ENCODE measurements at places on chromosomes 11 and 22.

DNA sequence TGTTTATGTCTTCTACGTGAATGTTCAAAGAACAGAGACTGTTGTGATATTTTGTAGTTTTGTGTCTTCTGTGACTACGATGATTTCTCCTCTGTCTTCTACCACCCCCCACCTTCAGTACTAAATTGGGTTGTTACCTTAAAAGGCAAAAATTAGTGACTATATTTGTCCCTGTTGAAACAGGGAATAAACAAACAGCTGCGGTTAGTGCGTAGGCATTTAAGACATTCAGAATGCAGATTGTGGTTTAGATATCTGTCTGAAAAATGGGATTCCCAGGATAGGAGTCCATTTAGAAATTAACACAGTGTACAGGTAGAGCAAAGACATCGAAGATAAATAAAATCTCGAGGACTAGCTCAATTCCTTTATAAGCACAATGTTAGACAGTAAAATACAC, 15.6 kb upstream of the ARHGAP42 start:
- no peak for DNase-seq

GRCh38 chr22:40631925-40632324, 4.6 kb downstream of the MRTFA start:
- DNase-seq: no peak

DNA sequence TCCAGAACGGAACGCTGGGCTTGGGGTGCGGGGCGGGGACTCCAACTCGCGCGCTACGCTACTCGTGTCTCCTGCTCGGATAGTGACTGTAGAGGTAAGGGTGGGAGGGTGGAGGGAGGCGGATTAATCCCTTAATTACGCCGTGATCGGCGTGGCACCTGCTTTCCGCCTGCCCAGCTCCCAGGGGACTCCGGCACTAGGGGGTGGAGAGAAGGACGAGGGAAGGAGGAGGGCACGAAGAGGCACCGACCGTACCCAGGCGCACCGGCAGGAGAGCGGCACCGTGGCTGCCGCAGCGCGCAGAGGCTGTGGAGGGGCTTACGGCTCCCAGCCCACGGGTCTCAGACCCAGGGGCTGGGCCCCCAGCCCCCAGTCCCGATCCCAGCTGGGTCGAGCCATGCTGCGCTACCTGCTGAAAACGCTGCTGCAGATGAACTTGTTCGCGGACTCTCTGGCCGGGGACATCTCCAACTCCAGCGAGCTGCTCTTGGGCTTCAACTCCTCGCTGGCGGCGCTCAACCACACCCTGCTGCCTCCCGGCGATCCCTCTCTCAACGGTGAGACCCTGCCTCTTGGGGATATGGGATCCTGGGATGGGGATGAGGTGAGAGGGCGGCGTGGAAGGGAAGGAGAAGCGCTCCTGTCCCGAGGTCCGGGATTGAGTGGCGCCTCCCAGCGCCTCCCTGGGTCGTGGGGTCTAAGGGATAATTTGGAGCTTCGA, at the start of gene ROBO3:
ROBO3 (plus strand) TSS at position 252 of the 721 bp plus-strand sequence; CDS start at position 398, 146 bp downstream.
- DNase-seq: no peak

- no peak for DNase-seq
Observed at GRCh38 chr11:110027627-110028371, 65.4 kb upstream of the ZC3H12C start.

DNA sequence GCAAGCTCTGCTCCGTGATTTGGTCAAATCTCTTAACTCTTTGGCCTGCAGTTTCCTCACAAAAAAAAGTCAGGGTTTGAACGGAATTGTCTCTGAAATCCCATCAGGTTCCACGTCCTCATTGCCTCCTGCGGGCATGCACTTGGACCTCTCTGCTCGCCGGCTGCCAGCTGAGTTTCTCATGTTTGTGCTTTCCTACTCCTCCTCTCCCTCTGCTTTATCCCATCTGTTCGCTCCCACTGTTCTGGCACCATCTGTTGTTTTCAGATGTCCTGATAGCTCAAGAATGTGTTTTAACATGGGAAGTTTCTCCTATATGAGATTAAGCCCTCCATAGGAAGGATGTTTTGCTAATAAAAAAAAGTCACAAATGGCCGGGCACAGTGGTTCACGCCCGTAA, 49.4 kb upstream of the ARHGAP42 start:
- no peak for DNase-seq

- DNase-seq: peak; percentile 47
Observed at GRCh38 chr11:118306556-118306955, 2.0 kb downstream of the CD3E start.

GRCh38 chr11:74226907-74227306, 55.8 kb downstream of the PPME1 start:
- DNase-seq: no peak

DNA sequence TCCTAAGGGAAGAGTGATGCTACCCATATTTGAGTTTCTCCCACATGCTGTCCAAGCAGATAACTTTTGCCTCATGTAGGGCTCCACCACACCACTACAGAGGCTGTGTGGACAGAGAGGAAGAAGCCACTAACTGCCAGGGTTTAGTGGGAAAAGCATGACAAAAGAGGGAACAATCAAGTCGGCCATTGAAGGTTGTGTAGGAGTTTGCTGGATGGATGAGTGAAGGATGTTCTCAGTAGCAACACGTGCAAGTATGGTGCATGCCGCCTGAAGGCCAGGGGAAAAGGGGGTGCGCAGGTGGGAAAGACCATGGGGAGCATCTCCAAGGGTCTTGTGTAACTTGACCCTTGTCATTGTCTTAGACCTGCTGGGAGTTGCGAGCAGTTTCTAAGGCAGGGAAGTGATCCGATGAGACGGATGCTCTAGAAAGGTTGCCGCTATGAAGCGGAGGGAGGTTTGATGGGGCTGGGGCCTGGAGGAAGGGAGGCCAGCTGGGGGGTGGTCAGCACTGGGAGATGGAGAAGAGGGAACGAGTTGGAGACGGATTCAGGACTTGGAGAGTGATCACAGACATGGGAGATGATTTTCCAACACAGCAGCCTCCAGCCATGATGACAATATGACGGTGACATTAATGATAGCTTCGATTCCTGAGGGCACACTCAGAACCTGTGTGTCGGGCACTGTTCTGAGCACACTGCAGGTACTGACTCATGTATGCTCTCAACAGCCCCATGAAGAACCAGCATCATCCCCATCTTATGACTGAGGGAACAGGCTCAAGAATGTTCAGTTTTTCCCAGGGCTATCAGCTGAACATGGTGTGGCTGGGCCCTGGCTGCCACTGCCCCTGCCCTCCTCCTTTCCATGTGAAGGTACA, 53.7 kb downstream of the CD6 start:
- DNase-seq: no peak

GRCh38 chr22:49521787-49522224, 305.9 kb downstream of the BRD1 start:
- no peak for DNase-seq

GRCh38 chr11:44564670-44565210, 723 bp upstream of the CD82 start:
- no peak for DNase-seq

- DNase-seq: no peak
Observed at GRCh38 chr11:102459393-102459792, 6.8 kb upstream of the TMEM123 start.

DNA sequence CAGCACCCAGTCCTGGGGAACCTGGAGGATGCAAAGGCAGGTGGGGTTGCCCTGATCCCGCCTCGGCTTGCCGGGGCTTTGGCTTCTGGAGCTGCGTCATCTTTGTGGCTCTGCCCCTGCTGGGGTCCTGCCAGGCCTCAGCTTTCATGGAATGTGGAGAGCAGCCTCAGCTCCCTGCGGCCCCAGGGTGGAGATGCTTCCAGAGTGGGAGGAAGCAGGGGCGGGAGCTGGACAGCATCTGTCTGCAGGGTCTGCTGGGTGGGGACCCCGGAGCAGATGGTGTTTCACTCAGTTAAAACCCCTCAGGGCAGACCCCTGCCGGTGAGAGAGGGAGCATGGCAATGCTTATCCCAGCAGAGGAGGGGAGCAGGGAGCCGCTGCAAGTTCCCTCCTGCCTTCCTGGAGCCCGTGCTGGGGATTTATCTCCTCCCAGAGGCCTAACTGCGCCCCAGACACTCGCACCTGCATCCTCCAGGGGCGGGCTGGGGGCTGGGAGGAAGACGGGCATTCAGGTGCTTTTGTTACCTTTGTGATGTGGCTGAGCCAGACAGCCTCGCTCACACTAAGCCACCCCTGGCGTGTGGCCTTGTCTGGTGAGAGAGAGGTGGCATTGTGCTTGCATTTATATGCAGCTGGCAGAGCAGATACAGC, 15.7 kb downstream of the GRIK4 start:
- no peak for DNase-seq

- no peak for DNase-seq
Observed at GRCh38 chr11:17840101-17840548, 105.5 kb downstream of the KCNC1 start.

GRCh38 chr22:48760481-48761390, 1066.9 kb downstream of the BRD1 start:
- DNase-seq: no peak

GRCh38 chr11:35106595-35106994, 32.4 kb upstream of the CD44 start:
- DNase-seq: no peak

DNA sequence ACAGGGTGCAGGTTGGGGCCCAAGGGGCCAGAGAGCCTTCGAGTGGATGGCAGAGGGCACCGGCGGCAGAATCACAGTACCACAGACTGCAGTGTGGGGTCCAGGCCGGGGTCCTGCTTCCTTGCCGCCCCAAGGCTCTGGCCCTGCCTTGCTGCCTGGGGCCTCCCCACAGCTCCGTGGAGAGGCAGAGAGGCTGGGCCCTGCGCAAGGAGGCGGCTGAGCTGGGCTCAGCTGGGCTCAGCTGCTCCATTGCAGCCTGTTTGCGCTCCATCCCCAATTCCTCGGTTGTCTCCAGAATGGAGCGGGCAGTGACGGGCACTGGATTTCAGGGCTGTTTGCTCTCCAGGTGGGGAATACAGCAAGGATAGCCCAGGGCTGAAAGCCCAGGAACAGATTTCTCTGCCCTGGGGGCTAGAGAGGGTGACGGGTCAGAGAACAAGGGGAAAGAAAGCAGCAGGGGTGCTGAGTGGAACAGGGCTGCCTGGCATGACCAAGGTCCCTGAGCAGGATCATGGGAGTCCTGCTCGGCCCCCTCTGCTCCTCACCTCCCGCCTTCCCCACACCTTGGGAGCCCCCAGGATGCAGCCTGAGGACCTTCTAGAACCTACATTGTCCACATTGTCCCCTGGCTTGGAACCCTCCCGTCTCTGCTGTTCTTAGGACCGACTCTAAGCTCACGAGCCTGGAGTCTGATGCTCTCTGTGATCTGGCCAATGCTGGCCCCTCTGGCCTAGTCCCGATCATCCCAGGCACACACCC, 18.9 kb downstream of the MRGPRG start:
- no peak for DNase-seq

DNA sequence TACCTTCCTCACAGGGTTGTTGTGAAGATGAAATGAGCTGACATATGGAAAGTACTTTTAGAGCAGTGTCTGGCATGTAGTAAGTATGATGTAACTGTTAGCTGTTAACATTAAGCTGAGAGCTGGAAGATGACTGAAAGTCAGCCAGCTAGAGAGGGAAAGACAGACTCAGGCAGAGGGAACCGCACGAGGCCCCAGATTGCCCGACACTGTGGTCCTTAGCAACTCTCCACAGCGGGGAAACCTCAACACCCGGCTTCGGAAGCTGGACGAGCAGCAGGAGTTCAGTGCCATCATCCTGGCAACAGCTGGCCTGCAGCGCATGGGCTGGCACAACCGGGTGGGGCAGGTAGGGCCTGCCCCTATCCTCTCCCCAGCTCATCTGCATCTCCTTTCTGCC, 6.5 kb downstream of the HMBS start:
- DNase-seq: no peak

DNA sequence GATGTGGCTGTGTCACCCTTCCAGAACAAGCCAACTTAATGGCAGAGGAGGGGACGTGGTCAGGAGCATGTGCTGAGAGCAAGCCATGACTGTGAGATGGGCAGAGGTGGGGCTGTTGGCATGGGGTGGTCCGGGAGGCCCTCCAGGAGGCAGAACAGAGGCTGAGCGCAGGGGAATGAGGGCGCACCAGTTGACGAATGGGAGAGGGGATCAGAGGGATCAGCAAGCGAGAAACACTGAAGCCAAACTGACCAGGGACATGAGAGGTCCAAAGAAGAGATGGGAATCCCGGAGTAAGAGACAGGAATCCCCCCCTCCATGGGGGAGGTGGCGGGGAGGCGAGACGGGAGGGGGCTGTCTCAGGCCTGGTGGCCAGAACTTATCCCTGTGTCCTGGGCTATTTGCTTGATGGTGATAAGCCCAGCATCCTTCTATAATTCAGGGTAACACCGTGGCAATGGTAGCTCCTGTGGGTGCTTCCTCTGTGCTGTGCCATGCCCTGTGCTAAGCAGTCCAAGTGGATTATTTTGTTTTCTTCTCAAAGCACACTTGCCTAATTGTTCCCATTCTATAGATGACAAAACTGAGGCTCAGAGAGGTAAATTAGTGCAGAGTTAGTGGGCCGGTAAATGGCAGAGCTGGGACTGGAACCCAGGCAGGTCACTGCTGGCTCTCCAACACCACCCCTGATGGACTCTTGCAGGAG, 83.4 kb upstream of the SHISAL1 start:
- no peak for DNase-seq

GRCh38 chr11:107756553-107756952, 44.7 kb upstream of the SLN start:
- no peak for DNase-seq

DNA sequence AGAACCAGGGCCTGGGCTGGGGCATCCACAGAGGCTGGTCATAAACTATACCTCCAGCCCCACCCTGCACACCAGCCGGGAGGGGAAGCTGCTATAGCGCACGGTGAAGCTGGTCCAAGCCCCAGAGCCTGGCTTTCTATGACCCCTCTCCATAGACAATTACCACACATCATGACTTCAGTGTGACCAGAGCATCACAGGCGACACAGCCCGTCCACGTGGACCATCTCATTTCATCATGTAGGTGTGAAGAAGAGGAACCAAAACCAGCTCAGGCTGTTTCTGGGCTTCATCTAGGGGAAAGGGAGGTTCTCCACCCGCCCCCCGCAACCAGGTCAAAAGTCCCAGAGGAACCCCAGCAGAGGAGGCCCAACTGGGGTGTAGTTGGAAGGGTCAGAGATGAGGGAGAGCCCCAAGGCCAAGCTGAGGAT, 3.0 kb downstream of the CXCR5 start:
- no peak for DNase-seq

DNA sequence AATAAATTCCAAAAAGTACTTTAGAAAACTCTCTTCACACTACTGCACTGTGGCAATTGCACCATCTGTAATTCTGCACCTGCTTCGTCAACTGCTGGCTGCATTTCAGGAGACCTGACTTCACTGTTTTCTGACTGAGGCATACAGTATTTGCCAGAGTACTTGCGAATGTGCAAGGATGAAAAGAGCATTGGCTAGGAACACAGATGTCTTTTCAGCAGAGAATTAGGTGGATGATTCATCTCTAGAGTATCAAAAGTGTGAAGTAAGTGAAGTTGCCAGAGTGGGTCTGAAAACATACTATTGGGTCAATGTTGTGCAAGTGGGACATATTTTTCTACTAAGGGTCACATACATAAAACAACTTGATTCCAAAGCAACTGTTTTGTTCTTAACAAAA, 427.5 kb upstream of the CCDC90B start:
- DNase-seq: no peak

- no peak for DNase-seq
Observed at GRCh38 chr11:125173556-125173955, 9.0 kb downstream of the PKNOX2 start.

- DNase-seq: no peak
Observed at GRCh38 chr11:14021738-14022137, 59.2 kb downstream of the SPON1 start.

GRCh38 chr11:106723071-106723470, 295.2 kb downstream of the GUCY1A2 start:
- DNase-seq: no peak

- no peak for DNase-seq
Observed at GRCh38 chr22:21734540-21735199, 924 bp downstream of the YPEL1 start.

GRCh38 chr22:36377022-36377631, 10.6 kb downstream of the MYH9 start:
- DNase-seq: no peak
